ENCODE measurements at places on chromosomes 1 and 21.

DNA sequence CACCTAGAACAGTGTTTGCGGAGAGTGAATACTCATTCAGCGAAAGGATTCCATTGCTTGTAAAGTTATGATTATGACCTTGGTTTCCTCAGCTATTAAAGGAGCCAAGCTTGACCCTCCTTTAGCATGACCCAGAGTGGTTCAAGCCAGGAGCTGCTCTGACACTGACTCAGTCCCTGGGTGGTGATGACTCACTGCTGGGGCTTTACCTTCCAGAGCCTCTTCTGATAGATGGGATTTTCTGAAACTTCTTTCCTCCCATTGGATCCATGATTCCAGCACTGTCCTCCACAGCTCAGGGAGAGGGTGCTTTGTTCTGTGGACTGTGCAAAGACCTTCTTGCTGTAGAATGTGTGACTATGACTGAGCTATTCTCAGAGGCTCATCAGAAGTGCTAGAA, 77.4 kb downstream of the S1PR1 start:
- DNase-seq: peak; percentile 41

DNA sequence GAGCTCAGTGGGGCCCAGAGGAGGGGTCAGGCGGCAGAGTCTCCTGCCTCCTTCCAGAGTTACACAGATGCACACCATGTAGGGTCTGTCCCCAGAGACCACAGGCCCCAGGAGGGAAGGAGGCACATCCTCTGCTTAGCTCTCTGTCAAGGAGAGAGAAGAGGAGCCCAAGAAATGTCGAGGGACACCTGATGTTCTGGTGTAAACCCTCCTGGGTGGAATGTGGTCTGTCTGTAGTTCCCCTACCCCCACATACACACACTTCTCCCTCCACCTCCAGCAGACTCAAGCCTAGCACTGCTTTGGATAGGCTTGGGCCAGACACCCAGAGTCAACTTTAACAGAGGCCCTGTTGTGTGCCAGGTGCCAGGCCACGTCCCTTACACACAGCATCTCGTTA, 34.2 kb downstream of the KIF21B start:
- DNase-seq: no peak

DNA sequence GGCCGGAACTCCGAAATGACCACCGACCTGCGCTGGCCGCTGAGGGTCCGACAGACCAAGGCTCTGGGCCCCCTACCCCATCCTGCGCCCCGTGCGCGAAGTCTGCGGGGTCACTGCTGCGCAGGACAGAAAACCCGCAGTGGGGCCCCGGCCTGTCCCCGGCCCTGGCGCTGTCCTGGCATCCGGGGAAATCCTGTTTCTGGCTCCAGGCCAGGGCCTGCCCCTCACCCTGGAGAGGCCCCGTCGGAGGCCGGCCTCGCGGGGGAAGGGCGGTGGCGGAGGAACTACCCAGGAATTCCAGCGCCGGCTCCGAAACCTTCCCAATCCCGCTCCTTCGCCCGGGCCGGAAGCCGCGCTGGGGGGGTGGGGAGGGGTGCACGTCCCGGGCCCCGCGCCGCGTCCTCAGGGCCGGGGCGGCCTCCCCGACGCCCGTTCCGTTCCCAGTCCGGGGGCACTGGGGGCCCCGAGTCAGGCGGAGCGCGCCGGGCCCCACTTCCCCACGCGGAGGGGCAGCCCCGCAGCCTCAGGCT, 77.0 kb downstream of the MORN1 start:
- peak; percentile 82 for DNase-seq

DNA sequence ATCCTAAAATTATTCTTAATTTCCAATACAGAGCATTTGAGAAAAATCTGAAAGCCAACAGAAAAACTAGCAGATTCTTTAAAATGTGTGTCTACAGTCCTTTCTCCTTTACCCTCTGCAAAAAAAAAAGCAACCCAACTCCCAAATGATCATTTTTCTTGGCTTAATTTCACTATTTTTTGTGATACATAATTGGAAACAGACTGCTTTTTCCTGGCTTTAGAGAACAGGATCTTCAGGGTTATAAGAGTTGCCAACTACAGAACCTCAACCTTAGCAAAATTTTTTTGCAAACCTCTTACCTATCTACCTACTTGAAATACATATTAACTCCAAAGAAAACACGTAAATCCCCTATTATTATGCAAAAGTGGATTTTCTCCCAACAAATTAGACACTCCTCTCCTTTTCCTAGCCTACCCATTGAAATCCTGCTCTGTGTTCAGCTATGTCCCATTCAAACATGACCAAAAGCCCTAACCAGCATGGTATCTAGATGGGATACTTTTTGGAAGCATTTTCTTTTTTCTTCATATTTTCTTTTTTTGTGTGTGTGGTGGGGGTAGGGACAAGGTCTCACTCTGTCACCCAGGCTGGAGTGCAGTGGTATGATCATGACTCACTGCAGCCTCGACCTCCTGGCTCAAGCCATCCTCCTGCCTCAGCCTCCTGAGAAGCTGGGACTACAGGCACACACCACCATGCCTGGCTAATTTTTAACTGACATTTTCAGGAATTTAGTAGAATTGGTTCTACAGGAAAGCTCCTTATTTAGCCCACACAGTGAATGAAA, 9.0 kb downstream of the TGFBR3 start:
- peak; percentile 70 for DNase-seq

GRCh38 chr1:175195798-175196197, 3.2 kb upstream of the KIAA0040 start:
- no peak for DNase-seq

DNA sequence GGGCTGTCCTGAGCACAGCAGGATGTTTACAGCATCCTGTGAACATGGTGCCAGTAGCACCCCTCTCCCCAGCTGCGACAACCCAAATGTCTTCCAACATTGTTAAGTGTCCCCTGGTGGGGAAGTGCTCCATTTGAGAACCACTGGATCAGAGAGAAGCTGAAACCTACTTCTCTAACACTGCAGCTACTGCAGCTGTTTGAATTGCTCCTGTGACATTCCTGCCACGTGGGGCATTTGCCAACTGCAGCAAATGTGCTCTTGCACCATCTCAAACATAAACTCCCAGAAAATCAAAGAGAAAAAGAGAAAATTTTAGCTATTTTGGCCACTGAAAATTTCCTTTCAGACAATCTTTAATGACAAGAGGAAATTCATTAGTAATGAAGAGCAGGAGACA, 11.0 kb downstream of the SLC2A5 start:
- peak; percentile 40 for DNase-seq

GRCh38 chr1:62810420-62811274, 26.7 kb downstream of the ATG4C start:
- no peak for DNase-seq

DNA sequence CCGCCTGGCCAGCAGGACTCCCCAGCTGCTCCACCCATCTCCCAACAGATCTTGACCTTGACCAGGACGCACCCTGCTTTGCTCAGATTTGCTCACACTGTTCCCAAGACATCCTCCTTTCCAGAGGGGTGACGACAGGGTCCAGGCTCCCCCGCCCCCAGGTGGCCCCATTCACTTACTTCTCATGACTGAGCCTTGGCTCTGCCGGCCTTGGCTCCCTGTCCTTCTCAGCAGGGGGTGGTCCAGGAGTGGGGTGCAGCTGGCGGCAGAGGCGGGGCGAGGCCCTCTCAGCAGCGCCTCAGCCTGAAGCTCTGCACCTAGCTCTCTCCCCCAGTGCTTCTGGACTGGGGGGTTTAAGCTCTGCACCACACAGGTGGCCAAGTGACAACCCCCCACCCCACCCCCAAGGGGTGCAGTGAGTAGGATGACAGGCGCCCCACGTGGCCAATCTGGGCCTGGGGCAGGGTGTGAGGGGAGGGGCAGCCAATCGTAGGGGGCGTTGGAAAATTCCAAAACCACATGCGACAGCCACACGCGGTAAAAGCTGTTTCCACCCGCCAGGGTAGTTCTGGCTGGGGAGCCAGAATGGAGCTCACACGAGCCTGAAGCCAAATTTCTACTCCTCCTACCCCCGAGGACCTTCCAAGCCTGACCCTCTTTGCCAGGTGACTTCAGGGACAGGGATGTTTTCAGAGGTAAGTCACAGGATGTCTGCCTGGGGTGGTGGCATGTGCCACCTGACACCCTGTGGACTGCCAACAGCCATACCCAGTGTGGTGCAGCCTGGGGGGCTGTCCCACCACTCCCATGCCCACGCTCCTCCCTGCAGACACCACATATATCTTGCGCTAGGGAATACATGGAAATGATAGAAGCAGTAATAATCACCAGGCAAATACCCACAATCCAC, 5.6 kb downstream of the RORC start:
- no peak for DNase-seq

- DNase-seq: no peak
These were observed 16.7 kb downstream of the DYNLT5 start for GRCh38 chr1:66768965-66769364.

DNA sequence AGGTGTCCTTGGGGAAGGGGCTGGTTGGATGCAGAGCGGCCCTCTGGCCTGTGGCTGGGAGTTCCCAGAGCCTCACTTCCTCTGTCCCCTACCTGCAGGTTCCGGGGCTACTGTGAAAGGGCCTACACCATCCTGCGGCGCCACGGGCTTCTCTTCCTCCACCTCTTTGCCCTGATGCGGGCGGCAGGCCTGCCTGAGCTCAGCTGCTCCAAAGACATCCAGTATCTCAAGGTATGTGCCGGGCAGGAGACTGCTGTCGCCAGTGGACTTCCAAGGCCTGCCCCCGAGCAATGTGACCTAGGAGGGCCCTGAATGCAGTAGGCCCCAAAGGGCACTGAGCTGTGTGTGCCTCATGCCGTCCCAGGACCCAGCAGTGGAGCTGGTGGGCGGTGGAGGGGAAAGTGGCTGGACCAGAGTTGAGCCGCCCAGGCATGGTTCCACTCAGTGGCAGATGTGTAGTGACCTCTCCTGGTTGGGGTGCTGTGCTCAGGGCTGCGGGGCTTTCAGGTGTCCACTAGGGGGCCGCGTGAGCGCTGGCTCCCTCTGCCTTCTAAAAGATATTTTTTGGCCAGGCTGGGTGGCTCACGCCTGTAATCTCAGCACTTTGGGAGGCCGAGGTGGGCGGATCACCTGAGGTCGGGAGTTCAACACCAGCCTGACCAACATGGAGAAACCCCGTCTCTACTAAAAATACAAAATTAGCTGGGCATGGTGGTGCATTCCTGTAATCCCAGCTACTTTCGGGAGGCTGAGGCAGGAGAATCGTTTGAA, 73.4 kb downstream of the PIK3CD start:
- peak; percentile 54 for DNase-seq

- peak; percentile 74 for DNase-seq
These were observed 543 bp upstream of the EPHB2 start for GRCh38 chr1:22709891-22710700.

DNA sequence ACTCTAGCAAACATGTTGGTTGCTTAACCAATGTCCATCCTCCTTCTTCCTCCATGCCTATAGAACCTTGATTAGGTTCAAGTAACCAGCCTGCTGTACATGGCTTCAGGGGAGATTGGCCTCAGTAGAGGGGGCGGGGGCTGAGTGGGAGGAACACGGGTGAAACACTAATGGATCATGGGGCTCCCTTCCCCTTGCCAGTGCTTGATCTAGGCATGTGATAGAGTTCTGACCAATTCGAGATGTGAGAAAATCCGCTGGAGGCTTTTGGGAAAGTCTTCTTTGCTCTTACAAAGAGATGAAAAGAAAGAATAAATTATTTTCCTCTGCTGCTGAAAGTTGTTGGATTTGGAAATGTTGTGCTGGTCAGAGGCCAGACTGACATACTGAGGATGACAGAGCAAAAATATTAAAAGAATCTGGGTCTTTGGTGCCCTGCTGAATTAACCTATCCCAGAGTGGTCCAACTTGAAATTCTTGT, 5.2 kb upstream of the OTUD7B start:
- DNase-seq: no peak

DNA sequence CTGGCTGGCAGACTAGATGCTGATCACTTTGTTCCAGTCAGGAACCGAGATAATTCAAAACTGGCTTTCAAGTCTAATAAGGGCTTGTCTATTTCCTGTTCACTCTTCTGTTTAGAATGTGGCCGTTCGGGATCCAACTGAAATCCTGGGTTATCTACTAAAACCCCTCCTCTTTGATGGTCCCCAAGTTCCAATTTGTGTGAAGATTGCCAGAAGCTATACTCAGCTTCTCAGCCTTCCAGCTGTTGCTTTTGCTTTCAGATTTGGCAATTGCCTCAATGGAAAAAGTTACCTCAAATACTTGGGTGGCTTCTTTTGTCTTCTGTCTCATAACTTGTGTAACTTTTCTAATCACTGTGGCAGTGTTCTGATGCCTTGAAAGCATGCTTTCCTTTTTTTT, 43.7 kb downstream of the BTBD8 start:
- DNase-seq: no peak

GRCh38 chr1:89942014-89942413, 52.9 kb upstream of the ZNF326 start:
- no peak for DNase-seq

- no peak for DNase-seq
These were observed 22.4 kb downstream of the PTPN22 start for GRCh38 chr1:113849072-113849471.

GRCh38 chr1:222618001-222618879, at the start of gene MIA3:
MIA3 (plus strand) TSS chr1:222618097; CDS start chr1:222618111, 14 bp downstream.
- DNase-seq: no peak

DNA sequence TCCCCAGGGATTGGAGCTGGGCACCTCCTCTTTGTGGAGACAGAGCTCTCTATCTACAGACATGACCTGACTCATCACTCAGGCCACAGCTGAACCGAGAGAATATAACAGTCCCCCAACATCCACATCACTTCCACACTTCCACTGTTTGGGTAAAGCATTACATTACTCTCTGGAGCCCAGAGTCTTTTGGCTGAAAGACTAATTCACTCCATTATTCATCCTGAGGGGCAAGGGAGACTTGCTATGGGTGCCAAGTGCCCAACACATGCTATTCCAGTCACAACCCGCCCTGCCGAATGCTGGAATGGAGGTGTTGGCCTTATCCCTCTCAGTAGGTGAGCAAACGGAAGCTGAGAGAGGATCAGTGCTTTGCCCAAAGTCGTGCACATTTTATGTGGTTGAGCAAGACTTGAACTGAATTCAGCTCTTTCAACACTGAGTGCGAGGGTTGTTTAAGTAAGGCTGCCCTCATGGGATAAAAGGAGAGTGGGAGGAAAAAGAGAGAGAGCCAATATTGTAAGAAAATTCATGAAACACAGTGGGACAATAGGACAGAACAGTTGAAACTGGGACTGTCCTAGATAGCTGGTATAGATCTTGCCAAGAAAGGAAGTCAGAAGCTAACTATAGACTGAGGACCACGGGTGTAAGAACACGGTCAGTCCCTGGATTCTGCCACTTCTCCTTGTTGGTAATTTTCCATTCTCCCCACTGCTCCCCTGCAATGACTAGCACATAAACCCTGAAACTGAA, 13.5 kb upstream of the CHI3L1 start:
- no peak for DNase-seq

GRCh38 chr1:83777758-83778101, 221.2 kb downstream of the TTLL7 start:
- no peak for DNase-seq

DNA sequence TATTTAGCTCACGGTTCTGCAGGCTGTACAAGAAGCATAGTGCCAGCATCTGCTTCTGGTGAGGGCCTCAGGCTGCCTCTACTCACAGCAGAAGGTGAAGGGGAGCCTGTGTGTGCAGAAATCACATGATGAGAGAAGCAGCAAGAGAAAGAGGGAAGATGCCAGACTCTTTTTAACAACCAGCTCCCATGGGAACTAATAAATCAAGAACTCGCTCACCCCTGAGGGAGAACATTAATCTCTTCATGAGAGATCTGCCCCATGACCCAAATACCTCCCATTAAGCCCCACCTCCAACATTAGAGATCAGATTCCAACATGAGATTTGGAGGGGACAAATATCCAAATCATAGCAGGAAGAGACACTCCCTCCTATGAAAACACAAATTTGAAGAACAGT, 74.1 kb downstream of the OLFML2B start:
- peak; percentile 85 for DNase-seq

All from fibroblast of skin of scalp (primary cell).